CD4-positive, alpha-beta T cell treated with Interleukin-17A for 1 hour (primary cell): ENCODE measurements at places on chromosomes 6 and 20.
A peak's percentile ranks its signal among the peaks of the same experiment; 100 is the strongest.

- no peak for DNase-seq
Observed at GRCh38 chr6:116409756-116410155, 39.0 kb downstream of the DSE start.

DNA sequence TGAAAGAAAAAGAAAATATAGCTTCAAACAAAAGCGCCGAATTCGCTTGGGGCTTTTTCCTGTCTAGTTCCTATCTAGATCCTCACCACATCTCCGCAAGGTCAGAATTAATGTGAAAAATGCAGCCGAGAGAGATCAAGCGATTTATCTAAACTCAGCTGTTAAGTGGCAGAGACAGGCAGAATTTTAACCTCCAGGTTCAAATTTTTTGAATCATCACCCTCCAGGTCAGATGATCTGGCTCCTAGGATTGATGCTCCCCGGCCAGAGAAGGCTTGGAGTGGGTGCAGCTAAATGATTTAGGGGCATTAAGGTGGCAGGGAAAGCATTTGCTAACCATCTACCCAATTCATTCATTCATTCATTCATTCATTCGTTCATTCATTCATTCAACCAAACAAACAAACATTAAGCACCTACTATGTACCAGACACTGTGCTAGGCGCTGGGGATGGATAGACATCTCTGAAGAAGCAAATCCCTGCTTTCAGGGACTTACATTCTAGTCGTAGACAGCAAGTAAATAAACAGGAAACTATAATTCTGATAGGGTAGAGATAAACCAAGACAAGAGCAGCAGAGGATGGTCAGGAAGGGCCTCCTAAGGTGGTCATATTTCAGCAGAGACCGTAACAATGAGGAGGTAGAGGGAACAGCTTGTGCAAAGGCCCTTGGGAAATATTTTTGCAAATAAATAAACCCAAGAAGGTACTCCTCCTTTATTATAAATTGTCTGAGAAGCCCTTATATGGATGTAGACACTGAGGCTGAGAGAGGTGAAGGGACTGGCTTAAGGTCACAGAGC, 672 bp upstream of the UBE2V1 start:
- no peak for DNase-seq

GRCh38 chr6:169263374-169263773, 9.7 kb upstream of the THBS2 start:
- DNase-seq: no peak

DNA sequence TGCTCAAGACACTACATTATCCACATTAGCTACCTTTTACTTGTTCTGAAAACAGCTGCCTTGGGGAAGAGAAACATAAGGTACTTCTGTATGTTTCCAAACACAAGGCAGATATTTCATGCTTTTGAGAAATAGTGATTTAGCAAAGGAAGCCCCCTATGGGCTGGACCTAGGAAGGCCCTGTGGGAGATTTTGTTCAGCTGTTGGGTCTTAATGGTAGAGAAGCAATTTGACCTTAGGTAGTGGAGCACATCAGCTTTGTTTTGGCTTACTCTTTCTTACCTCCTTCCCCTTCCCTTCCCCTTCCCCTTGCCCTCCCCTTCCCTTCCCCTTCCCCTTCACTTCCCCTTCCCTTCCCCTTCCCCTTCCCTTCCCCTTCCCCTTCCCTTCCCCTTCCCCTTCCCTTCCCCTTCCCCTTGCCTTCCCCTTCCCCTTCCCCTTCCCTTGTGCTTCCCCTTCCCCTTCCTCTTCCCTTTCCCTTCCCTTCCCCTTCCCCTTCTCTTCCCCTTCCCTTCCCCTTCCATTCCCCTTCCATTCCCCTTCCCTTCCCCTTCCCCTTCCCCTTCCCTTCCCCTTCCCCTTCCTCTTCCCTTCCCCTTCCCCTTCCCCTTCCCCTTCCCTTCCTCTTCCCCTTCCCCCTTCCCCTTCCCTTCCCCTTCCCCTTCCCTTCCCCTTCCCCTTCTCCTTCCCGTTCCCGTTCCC, 84.6 kb downstream of the ANKS1A start:
- no peak for DNase-seq

DNA sequence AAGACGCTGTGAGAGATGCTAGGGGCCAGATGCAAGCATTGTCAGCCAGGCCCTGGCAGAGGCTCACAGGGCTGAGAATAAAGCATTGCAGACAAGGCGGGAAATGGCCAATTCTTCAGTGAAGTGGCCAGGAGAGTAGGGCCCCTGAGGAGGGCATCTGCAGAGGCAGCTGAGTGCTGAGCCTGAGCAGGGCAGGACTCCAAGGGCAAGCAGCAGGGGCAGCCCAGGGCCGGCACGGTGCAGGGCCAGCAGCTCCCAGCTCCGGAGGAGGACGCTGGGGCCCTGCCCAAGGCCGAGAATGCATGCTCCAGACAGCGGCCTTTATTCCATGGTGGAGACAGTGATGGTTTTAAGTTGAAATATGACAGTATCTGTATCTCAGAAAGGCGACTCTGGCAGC, 305.5 kb downstream of the FOXC1 start:
- no peak for DNase-seq

GRCh38 chr6:161677188-161677587, 403.3 kb upstream of the AGPAT4 start:
- DNase-seq: no peak

- DNase-seq: no peak
Observed at GRCh38 chr6:8243475-8243874, 141.1 kb upstream of the EEF1E1 start.

- no peak for DNase-seq
Observed at GRCh38 chr20:4358552-4358951, 343.2 kb upstream of the RNF24 start.

GRCh38 chr6:138726066-138726756, 47.4 kb upstream of the CCDC28A start:
- no peak for DNase-seq

GRCh38 chr6:157982563-157983405, 1.1 kb downstream of the SYNJ2 start:
- DNase-seq: peak; percentile 25

DNA sequence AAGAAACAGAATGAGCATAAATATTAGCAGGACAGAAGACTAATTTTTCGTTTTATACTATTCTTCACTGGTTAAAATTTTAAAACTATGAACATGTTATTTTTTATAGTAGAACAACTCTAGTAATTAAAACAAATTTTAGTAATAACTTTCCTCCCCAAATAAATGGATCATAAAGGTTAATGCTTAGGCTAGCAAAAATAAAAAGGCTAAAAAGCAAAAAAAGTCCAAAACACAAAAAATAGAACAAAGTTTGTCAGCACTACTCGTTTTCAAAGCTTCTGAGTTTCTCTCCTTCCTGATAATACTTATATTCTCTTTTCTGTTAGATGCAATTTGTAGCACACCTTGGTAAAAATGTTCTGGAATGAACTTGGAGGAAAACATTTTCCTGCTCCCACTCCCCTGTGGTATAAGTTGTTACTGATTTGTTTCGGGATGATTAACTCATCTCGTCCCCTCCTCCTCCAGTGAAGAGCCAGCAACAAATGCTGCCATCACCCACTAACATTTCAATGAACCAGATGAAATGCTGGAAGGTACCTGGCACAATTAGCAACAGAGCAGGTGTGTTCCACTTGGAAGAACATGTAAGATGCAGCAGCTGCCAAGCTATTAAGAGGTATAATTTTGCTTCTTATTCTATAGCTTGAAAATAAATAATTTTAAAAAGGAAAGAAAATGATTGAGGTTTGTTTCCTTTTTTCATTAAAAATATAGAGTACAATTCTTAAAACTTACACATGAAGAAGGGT, 130.5 kb downstream of the MYB start:
- no peak for DNase-seq

GRCh38 chr6:109867970-109868358, 110.1 kb upstream of the GPR6 start:
- DNase-seq: no peak

- no peak for DNase-seq
Observed at GRCh38 chr6:40620574-40621240, 33.5 kb upstream of the LRFN2 start.

DNA sequence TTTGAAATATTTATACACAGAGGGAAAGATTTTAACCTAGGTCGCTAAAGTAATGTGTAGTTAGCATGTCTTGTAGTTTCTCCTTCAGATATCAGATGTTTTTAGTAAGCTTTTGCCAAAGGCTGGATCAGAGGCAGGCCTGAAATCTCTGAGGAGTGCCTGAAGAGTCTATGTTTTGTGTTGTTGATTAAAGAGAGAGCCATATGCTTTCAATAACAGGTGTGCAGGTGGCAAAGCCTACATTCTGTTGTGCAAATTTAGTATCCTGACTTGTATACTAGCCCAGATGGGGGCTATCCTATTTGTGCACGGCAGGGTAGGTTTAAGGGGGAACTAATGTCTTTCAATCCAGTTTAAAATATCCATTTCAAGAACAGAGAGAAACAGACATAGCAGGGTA, 167.1 kb upstream of the ATXN1 start:
- DNase-seq: no peak

DNA sequence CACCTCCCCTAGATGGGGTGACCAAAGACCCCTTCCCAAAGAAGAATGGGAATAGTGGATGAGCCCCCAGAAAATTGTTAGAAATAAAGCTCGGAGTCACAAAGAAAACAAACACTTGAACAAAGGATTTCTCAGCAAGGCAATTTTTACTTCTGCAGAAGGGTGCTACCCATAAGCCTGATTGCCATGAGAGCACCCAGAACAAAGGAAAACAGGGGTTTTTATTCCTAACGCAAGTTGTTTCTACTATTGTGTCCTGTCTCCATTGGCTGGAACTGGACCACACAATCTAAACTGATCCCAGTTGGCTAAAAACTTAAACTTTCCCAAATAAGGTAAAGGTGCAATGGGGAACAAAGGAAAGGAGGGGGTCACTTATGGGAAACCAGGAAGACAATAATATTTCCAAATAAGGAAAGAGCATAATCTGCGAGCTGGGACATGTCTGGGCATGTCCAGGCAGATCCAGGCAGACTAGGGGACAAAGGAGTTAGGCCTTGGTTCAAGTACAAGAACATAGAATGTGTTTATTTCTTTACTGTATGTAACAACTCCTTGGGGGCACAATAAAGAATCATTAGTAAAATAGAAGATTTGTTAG, 20.0 kb downstream of the HLA-B start:
- no peak for DNase-seq
